T-helper 1 cell (primary cell): ENCODE measurements at places on chromosomes 1 and 21.

- DNase-seq, result no peak
Observed at GRCh38 chr1:182634306-182635072, 30.3 kb upstream of the RGS16 start.

DNA sequence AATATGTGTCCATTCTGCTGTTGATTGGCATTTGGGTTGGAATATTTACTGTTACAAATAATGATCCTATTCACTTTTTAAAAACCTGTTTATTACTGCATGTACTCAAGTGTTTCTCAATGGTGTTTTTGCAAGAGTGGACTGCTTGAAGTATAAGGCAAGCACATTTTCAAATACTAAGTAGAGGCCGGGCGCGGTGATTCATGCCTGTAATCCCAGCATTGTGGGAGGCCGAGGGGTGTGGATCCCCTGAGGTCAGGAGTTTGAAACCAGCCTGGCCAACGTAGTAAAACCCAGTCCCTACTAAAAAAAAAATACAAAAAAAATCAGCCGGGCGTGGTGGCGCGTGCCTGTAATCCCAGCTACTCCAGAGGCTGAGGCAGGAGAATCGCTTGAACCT is 276.9 kb upstream of the ADGRL4 start:
- DNase-seq, result no peak

GRCh38 chr1:2088458-2088857 is 38.2 kb downstream of the PRKCZ start:
- DNase-seq, result no peak

- no peak for DNase-seq
Observed at GRCh38 chr1:147076442-147076841, 95.8 kb downstream of the PRKAB2 start.

DNA sequence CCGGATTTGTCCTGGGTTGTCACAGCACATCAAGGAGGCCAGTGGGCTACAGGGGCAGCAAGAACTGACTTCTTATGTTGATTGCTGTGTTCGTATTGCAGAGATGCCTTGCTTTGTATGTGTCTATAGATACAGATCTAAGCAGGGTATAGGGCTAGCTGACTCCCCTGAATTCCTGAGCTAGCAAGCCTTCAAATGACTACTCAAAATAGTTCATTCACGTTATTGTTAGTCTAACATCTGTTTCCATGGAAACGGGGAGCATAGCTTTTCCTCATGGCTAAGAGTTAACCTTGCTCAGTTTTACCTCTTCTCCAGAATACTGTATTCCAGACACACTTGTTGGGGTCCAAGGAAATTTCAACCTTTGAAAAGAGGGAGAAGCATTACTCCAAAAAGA is 24.1 kb downstream of the TRIM45 start:
- no peak for DNase-seq

- no peak for DNase-seq
Observed at GRCh38 chr1:115632251-115633026, 9.3 kb upstream of the VANGL1 start.

GRCh38 chr1:155044812-155045657 is 6.1 kb upstream of the ADAM15 start:
- DNase-seq, result peak; percentile 72

- peak; percentile 89 for DNase-seq
Observed at GRCh38 chr1:9867408-9868243, 42.4 kb downstream of the CTNNBIP1 start.

DNA sequence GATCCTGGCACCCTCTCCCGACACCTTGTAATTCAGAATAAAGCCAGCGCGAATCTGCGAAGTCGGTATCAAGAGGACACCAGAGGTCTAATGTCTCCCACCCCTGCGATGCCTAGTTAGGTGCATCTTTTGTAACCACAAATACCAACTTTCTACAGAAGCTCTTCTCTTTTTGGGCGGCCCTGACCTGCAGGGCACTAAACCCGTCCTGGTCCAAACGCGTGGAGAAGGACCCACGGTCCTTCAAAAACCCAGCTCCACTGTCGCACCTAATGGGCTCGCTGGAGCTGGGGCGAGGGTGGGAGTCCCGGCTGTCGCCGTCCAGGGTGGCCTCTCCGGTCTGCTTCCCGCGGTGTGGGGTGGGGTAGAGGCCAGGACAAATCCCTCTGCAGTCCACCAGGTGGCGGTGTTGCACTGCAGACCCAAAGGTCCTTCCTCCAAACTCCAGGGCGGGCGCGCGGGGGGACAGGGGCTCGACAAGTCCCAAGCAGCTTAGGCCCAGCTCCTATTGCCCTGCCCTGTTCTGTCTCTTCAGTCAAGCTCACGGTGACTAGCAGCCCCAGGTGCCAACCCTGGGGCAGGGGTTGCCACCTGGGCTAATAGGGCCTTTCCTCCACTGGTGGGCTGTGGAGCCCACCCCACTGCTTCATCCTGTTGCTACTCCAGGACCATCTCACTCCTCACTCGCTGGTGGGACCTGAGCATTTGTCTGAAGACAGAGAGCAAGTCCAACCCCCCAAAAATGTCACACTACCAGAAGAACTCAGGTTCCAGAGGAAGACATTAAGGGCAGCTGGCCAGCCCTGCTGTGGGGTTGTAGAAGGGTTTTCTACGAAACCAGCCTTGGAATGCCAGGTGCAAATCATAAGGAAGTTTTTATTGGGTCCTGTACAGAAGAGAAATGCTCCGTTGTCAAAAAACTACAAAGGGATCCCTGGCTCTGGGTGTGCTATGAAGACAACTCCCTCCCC is 2.8 kb downstream of the HES3 start:
- peak; percentile 68 for DNase-seq

GRCh38 chr1:19484798-19485361 is 459 bp downstream of the CAPZB start:
- DNase-seq, result no peak

- no peak for DNase-seq
Observed at GRCh38 chr1:201137579-201138310, 10.8 kb upstream of the ASCL5 start.

GRCh38 chr1:156502894-156503697 is 2.5 kb upstream of the MEF2D start:
- DNase-seq, result no peak

GRCh38 chr1:167064621-167065020 is 25.6 kb downstream of the GPA33 start:
- no peak for DNase-seq

DNA sequence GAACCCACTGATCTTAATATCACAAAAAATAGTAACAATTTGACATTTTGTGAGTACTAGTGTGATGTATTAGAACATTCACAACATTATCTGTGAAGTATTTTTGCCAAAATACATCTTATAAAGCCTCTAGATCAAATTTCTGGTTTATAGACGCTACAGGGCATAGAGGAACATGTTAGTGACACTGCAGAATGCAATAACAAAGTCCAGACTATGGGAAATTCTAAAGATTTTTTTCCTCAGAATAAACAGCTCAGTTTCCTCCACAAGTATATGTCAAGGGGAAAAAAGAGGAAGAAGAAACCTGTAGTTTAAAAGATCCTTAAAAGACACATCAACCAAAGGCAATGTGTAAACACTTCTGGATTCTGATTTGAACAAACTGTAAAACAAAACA is 26.4 kb upstream of the MROH9 start:
- no peak for DNase-seq

- no peak for DNase-seq
Observed at GRCh38 chr1:205706601-205707502, 26.5 kb upstream of the SLC45A3 start.

GRCh38 chr1:206100226-206100815 is 16.9 kb downstream of the AVPR1B start:
- no peak for DNase-seq

DNA sequence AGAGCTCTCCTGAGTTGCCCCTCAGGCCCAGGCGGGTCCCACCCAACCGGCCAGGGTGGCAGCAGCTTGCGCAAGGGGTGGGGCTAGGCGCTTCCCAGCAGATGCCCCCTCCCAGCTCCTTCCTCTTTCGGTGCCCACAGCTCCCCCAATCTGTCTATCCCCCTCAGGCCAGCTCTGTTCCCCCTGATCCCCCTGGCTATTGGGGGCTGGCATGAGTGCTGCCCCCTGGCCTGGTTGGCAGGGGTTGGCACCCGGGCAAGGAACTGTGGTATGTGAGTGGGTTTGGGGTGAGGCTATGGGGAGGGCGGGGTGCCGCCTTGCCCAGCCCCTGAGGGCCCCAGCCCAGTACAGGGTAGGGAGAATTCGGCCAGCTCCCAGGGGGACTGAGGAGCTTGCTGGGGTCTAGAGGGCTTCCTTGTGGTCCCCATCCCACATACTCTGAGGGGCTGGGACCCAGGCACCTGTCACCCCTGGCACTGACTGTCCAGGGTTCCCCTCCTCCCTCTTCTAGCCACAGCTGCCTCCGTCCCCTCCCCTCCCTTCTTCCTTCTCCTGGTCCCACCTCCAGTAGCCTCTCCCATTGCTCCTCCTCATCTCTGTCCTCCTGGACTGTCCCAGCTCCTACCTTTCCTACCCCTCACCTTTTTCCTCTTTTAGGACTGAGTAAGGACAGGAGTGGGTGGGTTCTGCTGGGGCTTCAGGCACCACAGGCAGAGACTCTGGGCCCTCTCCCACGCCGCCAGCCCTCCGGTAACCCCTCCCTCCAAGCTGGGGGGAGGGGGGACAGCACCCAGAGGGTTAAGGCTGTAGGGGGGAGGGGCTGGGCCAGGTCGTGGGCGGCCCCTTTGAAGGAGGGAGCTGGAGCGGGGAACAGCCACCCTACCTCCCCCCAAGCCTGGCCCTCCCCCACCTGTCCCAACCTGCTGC is 5.7 kb downstream of the ZBTB7B start:
- peak; percentile 81 for DNase-seq

DNA sequence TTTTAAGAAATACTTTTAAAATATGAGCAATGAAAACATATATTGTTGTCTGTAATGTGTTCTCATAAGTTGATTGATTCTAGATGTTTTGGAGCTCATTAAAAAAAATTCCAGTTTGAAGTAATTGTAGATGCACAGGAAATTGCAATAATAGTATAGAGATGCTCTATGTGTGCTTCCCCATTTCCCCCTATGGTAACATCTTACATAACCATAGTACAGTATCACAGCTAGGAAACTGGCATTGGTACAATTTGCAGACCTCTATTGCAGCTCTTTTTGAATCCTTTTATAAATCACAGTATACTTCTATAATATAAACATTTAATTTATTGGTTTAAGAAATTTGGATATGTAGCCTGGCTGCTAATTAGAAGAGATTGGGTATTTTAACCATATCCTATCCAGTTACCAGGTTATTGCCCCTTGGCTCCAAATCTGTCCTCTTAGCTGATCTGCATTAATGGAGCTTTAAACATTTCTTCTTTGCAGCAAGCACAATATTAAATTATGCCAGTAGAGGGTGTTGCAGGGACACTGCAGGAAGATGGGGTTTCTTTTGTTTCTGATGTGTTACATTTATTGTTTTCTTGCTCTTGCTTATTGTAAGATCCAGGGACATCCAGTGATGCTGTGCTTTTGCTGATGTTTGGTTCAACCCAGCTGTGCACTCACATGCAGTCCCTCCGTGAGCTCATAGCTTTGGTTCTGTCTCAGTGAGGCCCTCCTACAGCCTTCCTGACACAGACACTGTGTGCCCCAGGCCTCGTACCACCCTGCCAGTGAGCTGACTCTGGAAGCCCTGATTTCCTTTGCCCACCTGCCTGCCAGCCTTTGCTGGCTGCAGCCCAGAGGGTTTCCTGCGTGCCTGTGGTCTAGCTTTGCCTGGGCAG is 103.3 kb downstream of the RABGAP1L start:
- DNase-seq, result no peak

DNA sequence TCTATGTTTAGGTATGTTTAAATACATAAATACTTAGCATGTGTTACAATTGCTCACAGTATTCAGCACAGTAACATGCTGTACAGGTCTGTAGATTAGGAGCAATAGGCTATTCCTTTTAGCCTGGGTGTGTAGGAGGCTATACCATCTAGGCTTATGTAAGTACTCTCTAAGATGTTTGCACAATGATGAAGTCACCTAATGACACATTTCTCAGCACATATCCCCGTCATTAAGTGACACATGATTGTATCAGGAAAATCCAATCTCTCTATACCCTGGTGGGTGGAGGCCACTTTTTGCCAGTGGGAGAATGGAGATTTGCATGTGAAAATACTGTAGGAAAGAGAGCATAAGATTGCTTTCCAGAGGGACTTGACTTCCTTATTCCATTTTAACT is 5.5 kb upstream of the TEDDM1 start:
- DNase-seq, result no peak

DNA sequence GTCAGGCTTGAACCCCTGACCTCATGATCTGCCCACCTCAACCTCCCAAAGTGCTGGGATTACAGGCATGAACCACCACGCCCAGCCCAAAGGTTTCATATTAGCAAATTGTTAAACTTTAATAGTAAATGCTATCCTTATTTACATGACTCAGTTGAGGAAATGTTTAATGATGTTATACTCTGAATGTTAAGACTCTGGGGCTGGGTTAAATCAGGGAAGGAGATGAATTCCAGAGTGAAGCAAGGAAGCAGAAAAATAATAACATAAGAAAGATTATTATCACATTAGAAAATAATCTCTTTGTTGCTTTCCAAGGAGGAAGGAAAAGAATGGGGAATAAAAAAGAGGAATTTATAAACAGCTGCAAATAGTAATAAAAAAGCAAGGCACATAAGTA is 105.3 kb downstream of the PTGS2 start:
- DNase-seq, result no peak

GRCh38 chr1:223539750-223540149 is 125.8 kb downstream of the CAPN8 start:
- no peak for DNase-seq

DNA sequence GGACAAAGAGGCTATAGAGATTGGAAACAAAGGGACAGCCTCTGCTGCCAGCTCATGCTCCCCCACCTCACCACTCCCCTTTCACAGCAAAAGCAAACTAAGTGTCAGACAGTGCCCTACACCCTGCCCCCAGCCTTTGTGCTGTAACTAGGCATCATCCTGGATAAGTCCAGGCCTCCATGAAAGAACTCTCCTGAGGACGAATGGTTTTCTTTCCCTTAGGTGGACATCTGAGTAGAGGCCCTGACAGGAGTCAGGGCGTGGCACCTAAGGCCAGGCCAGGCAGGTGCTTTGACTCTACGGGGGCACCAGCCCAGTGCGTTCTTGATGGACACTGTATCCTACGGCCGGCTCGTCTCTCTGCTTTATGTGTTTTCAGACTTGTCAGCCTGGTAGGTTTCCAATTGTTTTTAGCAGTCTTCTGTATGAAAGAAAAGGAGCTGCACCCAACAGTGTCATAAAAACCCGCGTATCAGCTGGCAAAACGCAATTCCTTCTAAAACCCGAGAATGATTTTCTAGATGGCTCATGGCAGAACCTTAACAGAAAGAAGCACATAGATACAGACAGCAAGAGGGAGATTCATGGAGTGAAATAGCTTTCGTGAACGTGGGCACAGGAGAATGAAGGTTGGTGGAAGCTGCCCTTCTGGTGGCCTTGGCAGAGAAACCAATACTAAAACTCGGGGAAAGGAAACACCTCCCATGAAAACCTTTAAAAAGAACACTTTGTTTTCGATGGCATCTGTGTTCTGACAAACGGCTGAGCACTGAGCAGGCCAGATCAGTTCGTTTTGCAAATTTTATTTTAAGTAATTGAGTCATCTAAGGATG is 51.7 kb upstream of the AJAP1 start:
- no peak for DNase-seq

- DNase-seq, result no peak
Observed at GRCh38 chr1:212421165-212421564, 6.5 kb upstream of the PACC1 start.
